ENCODE measurements at places on chromosomes 5 and 9.

DNA sequence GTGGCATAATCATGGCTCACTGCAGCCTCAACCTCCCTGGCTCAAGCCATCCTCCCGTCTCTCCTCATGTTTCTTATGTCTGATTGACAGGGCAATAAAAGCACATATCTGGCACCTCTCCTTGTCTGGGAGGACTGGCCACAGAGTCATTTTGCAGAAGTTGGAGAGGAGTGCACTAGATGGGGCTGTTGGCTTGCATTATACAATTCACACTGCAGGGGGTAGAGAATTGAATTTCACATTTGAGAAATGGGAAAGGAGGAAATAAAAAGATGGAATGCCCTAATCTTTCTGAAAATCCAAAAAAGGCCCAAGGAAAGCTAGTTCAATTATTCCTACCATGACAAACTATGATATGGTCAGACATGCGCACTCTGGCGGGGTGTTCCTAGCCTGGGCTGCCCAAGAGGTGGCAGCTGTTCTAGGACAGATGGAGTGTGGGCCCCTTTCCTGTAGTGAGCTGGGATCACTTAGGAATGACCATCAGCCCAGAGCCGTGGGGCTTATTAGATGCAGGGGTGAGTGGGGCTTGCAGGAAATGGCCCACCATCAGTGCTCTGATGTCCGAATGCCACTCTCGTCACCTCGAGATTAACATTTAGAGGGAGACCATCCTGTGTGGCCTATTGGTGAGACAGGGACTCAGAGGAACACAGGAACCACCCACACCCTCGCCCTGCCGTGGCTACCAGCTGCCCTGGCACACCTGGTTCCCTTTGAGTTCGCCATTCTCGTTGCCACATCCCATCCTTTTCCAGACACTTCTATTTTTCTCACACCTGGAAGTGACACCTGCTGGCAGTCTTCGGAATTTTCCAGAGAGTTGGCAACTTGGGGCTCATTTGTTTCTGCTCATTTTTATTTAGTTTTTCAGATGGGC lies 21.8 kb upstream of the ANKRD18A start:
- no peak for DNase-seq

- no peak for DNase-seq
These were observed 58.3 kb downstream of the SEMA4D start for GRCh38 chr9:89439571-89439970.

GRCh38 chr5:150694612-150695011 lies 6.2 kb downstream of the RBM22 start:
- DNase-seq = no peak

DNA sequence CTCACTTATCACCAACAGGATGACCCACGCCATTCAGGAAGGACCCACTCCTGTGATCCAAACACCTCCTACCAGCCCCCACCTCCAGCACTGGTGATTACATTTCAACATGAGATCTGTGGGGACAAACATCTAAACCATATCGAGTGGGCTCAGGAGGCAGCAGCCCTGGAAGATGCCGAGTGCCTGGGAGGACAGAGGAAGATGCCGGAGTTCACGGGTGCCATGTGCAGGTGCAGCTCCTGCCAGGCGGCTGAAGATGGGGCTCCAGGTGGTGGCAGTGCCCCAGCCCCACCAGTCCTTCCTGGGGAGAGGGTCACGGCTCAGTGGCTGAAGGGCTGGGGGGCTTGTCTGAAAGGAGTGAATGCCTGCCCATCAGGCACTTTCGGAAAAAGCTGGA lies 6.1 kb upstream of the CEP72 start:
- no peak for DNase-seq

- no peak for DNase-seq
These were observed 44.0 kb upstream of the MAP1B start for GRCh38 chr5:72063219-72063819.

GRCh38 chr5:132063090-132063911 lies 2.8 kb downstream of the IL3 start:
- DNase-seq = peak; percentile 74
